NCI-H510A treated with DMSO at 0.1 percent for 48 hours (cell line): ENCODE measurements at places on chromosomes 7 and 10.

GRCh38 chr10:104351061-104351702 lies 2.5 kb upstream of the CFAP58 start:
- DNase-seq: no peak

DNA sequence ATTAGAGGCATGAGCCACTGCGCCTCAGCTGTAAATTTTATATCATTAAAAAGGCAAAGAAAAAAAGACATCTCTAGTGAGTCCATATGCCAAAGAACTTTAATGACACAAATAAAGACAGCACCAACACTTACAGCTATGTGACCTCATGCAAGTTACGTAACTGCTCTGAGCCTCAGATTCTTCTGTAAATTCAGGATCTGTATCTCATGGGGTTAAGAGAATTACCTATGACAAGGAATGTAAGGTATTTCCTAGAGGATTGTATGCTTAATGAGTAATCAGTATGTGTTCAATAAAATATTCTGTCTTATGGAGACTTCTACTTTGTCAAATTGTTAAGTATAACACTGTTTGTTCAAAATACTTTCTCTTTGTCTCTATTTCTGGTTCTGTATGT lies 274.0 kb upstream of the GLI3 start:
- DNase-seq: no peak

GRCh38 chr7:154429666-154430404 lies 377.6 kb downstream of the DPP6 start:
- DNase-seq: no peak

DNA sequence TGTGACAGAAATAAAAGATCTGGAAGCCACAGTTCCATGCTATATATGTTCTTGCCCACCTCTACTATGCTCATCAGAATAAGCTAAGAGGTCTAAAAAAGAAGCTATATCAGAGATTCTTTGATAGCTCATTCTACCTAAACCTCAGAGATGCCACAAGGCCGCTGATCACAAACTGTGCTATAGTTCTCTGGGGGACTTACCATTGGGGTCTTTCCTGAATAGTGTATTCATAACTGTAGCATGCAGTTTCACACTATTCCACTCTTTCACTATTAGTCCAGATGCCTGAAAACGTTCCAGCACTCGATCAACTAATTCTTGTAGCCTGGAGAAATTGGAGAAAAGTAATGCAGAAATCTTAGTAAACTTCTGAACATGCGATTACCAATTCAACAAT lies 44.5 kb upstream of the SPOCK2 start:
- no peak for DNase-seq

DNA sequence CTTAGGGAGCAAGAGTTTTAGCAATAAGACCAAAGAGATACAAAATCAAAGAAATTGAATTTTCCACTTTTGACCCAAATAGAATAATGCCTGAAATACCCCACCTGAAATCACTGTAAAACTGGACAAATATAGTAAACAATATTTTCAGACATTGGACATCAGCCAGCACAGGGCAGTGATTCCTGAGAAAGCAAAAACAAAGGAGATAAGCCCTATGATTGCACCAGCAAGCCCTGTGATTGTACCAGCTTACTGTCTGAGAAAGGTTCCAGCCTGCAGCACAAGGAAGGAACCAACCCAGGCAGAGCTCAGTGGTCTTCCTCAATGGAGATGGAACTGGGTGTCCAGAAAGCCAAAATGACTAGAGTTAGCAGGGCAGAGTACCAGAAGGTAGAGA lies 10.3 kb downstream of the TMEM106B start:
- no peak for DNase-seq

- no peak for DNase-seq
Measured at GRCh38 chr7:112365551-112365950, 84.7 kb upstream of the IFRD1 start.

DNA sequence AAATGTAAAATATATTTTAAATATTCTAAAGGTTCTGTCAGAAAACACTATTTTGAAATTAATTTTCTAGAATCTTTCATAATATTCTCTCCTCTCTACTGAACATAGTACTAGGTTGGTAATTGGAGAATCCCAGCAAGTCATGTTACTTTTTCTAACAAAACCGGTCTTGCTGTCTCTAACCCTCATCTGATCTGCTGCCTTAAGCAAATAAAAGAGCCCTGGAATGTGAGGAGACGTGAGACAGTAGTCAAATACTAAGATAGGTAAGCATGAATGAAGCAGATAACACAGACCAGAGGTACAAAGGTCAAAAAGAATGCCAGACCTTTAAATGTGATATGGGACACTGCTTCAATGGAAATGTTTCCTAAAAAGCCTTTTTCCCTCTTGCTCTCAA lies 462.4 kb upstream of the NUPR2 start:
- no peak for DNase-seq

DNA sequence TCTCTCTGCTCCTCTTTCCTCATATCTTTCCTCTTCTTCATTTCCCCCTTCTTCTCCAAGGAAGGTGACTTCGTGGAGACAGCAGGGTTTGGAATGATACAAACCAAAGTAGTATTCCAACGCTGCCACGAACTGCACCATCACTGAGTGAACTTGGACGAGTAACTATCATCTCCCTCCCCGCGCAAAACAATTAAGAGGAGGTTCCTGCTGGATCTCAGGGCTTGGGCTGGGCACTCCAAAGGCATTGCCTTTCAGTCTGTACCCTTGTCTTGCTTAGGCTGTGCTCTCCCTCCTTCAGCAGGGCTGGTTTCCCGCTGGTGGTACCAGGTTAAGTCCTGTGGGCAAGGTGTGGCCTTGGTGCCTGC lies 790 bp upstream of the PITX3 start:
- DNase-seq: no peak

DNA sequence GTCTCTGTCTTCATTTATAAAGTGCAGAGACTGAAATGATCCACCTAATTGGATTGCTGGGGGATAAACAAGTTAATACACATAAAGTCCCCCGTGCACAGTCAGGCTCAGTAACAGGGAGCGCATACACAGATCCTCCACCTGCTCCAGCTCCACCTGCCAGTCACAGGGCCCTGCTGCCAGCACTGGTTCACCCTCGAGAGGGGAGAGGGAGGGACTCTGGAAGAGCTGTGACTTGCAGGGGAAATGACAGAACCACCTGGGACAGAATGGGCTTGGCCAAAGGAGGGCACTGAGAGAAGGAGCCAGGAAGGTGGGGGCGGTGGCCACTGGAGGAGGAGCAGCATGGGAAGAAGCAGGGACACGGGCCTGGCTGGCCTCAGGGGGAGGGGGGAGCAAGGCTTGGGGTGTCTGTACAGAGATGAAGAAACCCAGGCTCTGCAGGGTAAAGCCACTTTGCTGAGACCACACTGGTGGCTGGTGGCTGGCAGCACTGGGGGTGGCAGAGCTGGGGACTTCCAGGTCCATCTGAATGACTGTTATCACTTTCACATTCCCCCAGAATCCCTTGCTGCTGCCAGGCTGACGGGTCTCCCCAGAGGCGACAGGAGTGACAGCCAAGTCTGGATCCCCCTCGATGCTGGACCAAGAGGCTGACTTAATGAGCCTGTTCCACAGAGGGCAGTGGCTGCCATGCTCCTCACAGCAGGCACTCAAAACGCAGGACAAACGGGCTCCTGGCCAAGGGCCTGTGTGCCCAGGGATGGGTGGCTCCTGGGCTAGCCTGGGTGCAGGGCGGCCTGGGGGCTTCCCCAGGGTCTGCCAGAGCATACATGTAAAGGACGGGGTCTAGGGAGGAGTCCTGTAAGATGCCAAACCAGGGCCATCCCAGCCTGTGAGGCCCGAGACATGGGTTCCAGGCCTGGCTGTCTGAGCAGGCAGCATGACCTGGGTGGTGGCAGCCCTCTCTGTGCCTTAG lies 151.1 kb downstream of the SH3PXD2A start:
- DNase-seq: peak; percentile 80

DNA sequence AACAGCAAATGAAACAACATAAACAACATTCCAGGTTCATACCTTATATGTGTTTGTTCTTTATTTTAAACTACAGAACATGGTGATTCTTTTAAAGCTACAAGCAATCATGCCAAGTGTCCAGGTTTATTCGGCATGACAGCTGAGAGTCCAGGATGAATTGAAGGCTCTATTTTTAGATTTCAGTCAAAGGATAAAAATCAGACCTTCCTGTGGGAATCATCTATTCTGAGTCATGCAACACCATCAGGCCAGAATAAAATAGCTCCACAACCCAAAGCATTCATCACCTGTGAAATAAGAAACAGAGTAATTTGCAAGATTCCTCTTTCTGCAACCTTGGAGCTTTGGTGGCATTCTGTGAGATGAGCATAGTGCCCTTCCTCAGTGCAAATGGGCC lies 292.4 kb upstream of the MYO3A start:
- DNase-seq: no peak

- DNase-seq: no peak
Measured at GRCh38 chr10:5616836-5617235, 49.6 kb downstream of the ASB13 start.

- peak; percentile 11 for DNase-seq
Measured at GRCh38 chr10:97515271-97515978, 16.7 kb downstream of the UBTD1 start.

GRCh38 chr7:86391813-86392212 lies 251.9 kb upstream of the GRM3 start:
- no peak for DNase-seq

DNA sequence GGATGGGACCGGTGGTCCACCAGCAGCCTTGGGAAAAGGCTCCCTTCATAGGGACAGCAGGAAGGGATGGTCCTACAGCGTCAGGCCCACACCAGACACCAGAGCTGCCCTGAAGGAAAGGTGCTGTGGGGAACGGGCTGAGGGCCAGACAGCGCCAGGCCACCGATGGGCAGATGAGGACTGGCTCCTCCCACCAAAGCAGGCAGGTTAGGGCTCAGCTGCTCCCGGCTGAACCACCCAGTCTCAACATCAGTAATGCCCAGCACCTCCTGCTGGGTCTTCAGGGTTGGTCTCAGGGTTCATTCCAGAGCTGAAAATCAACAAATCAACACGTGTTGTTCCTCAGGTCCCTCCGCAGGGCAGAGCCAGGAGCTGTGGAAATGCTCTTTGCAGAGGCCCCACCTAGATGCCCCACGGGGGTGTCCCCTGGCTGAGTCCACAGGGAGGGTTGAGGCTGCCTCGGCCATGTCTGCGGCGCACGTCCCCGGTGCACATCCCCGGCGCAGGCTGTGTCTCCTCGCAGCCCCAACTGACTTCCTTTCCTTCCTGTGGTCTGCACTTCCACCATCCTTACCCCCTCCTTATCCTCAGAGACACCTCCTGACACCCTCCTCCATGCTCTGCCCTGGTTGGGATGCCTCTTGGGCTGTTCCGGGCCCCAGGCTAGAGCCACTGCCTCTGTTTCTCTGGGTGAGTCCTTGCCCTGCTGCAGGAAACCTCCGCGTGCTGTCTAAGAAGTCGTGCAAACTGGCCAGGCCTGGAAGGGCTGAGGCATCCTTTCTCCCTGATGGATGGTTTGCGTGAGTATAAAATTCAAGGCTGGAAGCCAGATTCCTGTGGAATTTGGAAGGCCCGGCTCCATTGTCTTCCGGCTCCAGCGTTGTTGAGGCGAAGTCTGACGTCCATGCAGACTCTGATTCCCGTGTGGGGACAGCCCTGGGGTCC lies 32.8 kb upstream of the CFAP46 start:
- DNase-seq: no peak

GRCh38 chr7:108079648-108080591 lies 50.2 kb downstream of the LAMB4 start:
- no peak for DNase-seq

- DNase-seq: no peak
Measured at GRCh38 chr7:83611776-83612175, 37.2 kb downstream of the SEMA3E start.

DNA sequence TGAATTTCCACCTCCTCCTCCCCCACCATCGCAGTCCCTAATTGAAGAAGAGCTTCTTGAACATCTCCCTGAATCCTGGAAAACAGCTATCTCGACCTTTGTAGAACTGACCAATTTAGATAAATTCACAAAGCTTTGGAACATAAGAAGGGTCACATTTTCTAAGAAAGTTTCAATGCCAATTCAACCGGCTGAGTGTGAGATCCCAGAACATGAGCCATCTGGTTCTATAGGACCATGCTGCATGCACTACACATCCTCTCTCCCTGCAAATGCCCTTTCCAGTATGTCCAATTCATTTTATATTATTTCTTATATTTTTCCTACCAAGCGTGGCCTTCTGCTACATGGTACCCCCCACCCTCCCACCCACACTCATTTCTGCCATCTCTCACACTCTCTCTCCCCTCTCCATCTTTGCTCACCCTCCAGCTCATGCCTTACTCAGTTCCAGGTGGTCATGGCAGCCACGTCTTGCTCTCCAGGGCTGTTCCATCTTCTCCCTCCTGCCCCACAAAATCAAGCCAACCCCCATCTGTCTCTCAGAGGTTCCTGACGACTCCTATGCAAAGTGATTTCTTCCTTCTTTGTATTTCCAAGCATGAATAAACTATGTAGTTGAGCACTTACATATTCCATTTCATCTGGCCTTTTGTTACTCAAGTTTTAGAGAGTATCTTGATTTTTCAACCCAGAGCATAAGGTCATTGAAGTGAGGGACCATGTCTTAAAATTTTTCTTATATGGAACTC lies 19.3 kb downstream of the FRMD4A start:
- peak; percentile 54 for DNase-seq

DNA sequence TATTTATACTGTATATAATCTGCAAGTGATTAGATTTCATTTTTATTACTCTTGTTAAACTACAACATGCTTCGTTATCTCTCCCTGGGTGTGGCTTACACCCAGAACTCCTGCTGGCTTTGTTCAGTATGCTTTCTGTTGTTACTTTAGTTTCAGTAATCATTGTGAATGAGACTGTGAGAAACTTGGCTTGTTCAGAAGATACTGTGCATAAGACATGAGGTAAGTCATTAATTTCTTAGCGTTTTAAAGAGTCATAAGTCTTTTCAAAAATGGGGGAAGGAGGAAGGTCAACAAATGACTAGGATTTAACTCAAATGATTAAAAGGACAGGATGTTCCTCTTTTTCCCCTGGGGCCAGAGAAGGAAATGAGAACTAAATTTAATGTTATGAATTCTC lies 11.6 kb upstream of the ADD3 start:
- no peak for DNase-seq

GRCh38 chr10:3528271-3528670 lies 256.7 kb downstream of the KLF6 start:
- DNase-seq: no peak

GRCh38 chr10:49595713-49596492 lies 14.2 kb upstream of the SLC18A3 start:
- no peak for DNase-seq

DNA sequence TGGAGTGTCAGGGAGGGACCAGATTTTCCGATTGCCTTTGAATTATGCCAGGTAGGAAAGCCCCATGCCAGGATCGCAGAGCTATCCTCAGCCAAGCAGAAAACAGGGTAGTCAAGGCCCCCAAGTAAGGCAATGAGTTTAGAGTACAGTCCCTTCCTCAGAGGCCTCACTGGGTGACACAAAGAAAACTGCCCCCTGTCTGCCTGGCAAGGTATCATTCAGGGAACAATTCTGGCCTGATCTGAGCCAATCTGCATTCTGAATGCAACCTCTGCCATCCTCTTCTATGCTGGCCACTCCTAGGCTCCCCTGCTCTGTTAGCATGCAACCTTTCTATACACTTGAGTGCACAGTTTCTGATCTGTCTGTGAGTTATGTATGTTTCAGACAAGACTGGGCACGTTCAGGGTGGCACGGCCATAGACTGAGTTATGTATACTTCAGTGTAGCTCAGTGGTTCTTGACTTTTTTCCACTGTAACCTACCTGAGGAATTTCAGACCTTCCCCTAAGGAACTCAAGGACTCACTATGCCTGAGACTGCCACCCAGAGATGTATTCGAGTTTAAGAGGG lies 336.8 kb downstream of the PLXNA4 start:
- DNase-seq: peak; percentile 40

GRCh38 chr10:79093658-79094411 lies 25.1 kb downstream of the ZMIZ1 start:
- no peak for DNase-seq

GRCh38 chr10:25725917-25726716 lies 207.9 kb upstream of the MYO3A start:
- peak; percentile 30 for DNase-seq

GRCh38 chr7:30285067-30285535 lies 704 bp downstream of the ZNRF2 start:
- no peak for DNase-seq
